ENCODE measurements at places on chromosomes 3 and 15.

DNA sequence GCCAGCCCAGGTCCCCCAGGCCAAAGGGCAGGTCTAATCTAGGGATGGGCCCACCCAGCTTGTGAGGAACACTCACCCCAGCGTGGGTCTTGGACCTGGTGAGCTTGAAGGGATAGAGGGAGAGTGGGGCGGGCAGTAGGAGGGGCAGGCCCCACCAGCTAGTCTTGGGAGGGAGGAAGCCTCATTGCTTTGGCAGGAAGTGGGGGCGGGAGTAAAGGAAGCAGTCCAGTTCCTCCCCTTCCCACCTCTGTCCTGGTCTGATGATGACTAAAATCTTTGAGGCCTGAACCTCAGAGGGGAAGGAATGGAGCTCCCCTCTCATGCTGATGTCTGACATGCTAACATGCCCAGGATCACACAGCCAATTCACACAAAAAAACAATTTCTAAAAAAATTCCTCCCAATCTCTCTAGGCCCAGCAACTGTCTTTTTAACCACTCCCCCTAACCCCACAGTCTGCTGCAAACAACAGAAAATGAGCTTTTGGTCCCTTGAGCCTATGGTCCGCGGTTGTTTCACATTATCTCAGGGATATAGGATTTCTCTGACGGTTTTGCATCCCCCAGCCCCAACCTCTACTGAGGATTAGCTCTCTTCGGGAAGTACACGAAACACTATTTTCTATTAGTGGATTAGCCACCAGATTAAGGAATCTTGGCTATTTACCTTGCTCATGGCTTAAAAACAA lies 30.7 kb upstream of the DUSP7 start:
- DNase-seq: no peak

- DNase-seq: no peak
Measured at GRCh38 chr3:38562467-38562925, 66.4 kb downstream of the EXOG start.

DNA sequence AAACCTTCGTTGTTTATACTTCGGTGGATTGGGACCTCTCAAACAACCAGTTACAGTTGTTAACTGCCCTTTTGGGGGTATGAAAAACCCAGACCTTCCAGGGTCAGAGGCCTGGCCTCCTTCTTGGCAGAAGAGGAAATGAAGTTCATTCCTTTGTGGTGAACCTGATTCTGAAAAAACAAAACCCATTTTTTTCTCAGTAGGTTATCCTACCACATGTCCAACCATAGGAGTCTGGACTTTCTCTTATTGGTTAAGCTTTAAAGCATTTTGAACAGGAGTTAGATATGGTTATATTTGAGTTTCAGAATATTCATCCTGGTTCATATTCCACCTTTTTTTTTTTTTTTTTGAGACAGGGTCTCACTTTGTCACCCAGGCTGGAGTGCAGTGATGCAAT lies 7.2 kb upstream of the LACTB start:
- DNase-seq: no peak

DNA sequence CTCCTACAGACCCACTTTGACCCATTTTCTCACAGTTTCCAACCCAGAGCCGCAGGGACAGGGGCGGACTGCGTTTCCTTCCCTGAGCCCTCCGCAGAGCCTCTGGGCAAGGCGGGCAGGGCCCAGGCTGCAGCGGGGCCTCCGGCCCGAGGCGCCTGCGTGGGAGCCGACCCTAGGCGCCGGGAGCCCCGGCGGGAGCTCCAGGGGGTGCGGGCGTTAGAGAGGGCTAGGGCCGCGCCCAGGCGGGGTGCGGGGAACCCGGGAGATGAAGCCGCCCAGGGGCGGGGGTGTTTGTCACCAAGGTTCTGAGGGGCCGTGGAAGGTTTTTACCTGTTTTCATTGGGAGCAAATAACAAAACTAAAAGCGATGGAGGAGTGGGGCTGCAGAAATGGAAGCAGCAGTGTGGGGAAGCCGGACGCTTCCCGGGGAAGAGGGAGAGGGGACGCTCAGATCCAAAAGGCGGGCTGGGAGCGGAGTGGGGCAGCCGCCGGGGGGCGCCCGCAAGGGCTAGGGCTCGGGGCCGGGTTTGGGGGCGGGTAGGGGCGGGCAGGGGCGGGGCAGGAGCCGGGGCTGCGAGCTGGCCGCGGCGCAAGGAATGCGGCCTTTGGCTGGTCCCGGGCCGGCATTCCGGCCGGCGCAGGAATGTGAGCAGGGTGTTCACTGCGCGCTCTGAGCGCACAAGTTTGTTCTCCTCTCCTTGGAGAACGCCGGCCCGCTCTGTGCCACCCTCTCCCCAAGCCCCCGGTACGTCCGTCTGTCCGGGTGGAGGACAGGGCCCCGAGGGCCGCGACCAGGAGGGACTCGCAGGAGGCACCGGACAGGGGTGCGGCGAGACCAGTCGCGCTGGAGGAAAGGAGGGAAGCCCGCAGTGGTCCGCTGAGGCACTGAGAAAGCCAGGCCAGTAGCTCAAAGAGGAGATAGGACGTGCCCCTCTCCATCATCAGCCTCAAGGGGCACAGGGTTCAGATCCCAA lies 61.1 kb downstream of the AMOTL2 start:
- no peak for DNase-seq

- DNase-seq: no peak
Measured at GRCh38 chr3:107542665-107543064, 19.9 kb downstream of the BBX start.

DNA sequence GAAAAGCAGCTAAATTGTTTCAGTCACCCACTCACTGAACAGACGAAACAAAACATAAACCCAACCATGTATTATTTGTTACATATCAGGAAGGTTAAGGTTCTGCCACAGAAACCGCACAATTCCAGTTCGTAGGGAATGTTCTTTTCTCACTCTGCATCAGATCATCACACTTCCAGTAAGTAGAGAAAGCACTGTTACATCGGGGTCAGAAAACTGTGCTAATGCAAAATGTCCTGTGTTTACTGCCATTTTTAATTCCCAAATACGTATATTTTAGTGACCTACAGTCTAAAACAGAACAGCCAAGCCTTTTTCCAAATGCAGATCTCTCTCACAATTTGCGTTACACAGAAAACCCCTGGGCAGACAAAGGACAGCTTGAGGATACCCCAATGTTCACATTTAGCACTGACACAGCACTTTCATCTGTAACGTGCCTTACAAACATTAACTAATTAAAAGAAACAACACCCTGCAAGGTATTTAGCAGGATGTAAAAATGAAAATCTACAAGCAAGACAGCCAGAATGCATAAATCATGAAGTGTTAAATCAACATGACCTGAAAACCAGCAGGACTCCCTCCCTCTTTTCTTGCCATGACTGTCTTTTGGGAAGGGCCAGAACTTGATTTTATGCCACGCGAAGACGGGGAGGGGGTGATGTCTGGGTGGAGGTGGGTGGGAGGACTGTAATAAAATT lies 34.8 kb upstream of the SKIL start:
- no peak for DNase-seq

GRCh38 chr3:41195946-41196345 lies 3.4 kb upstream of the CTNNB1 start:
- no peak for DNase-seq

- peak; percentile 86 for DNase-seq
Measured at GRCh38 chr3:11764931-11765363, 81.7 kb downstream of the TAMM41 start.

- peak; percentile 42 for DNase-seq
Measured at GRCh38 chr3:41159588-41160189, 39.6 kb upstream of the CTNNB1 start.

GRCh38 chr3:143856252-143856970 lies 8.1 kb upstream of the SLC9A9 start:
- DNase-seq: no peak

GRCh38 chr3:114351123-114351821 lies 57.4 kb downstream of the TIGIT start:
- no peak for DNase-seq

DNA sequence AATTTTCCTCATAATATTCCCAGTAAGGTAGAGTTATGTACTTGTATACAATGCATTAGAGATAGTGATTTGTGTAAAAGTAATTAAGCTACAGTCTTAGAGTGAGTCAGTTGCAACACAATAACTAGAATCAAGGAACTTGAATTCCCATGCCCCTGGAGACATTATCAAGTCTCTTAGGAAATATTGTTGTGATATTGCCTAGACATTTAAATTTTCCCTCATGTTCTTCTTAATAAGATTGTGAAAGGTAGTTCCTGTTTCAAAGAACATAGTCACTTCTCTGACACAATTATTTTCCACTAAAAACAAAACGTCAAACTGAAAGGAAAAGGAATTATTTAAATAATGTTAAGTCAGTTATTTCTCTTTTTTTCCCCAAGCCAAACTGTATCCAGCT lies 13.0 kb upstream of the ATP1B3 start:
- DNase-seq: no peak

DNA sequence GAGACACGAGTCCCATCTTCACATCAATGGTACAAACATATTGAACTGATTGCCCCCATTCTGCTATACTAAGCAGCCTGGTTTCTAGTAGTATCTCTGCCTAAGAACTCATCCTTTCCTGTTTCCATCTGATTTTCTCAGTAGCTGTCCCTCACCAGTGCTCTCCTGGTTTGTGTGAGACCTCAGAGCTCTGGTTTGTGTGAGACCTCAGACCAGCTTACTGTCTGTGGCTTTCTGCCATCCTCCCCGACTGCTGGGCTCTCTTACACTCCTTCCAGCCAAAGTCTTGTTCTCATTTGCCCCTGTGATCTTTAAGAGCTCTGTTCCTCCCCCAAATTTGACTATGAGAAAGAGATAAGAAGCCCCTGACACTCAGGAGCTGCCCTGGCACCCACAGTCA lies 41.1 kb upstream of the NEDD4 start:
- no peak for DNase-seq

DNA sequence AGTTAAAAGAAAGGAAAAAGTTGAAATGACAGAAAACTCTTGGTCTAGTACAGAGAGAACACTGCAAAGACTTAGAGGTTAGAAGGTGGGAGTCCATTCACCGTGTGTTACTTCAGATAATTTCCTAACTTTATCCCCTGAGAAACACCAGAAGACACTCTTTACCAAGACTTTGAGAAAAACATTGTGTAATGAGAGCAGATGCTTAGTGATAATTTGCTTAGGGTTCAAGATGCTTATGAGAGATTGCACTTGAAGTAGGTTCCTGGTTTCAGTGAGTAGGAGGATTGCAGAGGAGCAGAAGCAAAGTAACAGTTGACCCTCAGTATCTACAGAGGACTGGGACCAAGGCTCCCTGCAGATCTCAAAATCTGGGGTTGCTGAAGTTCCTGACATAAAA lies 594.1 kb downstream of the NR2F2 start:
- DNase-seq: no peak

DNA sequence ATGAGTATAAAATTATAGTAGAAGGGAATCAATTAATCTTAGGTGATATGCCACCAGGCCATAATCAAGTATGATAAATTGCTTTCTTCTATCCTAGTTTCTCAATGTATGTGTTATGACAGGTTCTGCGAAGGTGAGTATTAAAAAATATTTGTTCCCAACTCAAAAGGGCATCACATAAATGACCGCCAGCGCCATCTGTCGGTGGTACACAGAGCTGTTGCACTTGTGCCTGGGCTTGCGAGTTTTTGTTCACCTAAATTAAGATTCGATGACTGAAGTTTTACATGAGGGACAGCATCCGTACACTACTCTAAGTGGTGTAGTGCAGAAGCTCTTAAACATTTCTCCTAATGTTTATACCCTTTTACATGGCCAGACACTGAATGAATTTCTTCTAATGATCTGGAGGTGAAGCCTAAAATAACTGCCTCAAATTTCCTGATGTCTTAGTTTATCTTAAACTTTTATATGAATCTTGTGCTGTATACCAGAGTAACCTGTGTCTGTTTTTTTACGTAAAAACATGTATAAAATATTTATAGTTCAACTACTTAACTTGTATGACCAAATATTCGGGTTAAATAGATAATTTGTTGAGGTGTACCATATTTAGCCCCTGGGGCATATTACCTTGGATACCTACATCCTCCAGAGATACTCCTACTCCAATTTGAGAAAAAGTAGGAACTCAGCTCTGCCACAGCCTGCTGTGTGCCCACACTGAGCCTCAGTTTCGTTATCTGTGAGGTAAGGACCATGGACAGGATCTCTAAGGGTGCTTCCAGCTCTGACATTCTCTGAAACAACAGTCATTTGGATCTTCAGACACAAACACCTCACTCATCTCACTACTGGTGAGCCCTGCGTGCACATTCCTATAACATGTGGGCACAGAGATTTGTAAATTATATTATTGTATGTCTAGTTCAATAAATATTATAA lies 365.6 kb downstream of the MAGI1 start:
- no peak for DNase-seq

GRCh38 chr15:27592036-27592760 lies 506.9 kb downstream of the OCA2 start:
- no peak for DNase-seq

DNA sequence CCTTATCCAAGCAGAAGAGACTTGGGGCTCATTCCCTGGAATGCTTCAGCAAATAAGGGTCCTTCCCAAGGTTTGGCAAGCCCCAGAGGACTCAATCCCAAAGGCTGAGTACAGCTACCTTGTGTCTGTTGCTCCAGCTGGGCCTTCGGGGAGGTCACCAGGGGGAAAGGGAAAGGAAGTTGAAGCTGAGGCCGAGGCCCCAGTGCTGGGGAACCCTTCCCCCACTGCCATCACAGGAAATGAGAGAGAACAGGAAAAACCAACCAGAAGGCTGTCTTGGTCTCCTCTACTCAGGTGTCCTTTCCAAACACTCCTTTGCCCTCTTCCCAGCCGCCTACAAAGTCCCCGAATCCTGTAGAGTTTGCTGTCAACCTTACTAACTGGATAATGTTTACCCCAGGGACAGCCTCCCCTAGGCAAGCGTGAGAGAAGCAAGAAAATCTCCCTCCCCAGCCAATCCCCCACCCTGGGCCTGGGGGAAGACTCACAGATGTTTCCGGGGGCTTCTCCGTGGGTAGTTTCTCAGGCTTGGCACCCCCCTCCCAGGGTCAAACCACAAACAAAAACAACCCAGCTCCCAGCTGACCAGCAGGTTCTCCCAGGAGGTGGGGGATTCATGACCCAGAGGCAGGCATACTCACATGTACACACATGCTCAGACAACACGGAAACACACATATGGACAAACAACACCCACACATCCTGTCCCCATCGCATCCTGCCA lies 5.5 kb downstream of the CSRNP1 start:
- DNase-seq: no peak

DNA sequence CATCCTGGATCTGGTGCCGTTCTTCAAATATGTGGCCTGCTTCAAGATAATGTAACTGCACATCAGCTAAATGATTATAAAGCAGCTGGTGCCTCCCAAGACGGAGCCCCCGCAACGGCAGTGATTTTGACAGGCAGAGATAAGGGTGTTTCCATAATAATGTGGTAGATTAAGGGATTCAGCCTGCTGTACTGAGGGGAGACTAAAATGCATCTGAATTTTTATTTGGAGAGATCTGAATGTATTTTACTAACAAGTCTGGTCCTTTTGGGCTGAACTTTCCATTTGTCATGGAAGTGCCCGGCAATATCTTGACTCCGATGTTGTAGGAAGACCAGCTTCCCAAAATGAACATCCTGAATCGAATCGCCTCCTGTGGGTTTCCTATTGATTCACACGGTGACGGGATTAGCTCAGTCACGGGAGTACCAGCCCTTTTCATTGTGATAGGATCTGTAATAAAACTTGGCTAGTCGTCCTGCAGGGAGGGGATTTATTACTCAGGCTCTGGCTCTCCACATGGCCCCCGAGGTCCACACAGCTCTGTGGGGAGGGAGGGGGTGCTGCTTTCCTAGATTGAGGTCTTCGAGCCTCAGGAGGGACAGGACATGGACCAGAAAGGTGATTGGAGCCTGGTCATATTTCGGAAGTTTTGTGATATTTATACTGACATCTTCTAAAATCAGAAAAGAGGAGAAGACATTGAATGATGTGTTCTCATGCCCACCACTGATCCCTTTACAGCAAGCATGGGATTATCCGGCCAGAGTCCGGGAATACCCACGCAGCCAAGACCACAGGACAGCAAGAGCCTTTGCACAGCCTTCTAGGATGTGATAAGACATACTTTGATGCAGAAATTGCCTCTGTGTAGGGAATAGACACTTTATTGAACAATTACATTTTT lies 2.5 kb upstream of the PCSK6 start:
- DNase-seq: no peak
